OCI-LY7 (cell line): ENCODE measurements at places on chromosomes 2 and 18. TPM values are rescaled to one million over a fixed set of nuclear protein-coding genes. Genes with fewer than 3 reads are reported as not detected.

DNA sequence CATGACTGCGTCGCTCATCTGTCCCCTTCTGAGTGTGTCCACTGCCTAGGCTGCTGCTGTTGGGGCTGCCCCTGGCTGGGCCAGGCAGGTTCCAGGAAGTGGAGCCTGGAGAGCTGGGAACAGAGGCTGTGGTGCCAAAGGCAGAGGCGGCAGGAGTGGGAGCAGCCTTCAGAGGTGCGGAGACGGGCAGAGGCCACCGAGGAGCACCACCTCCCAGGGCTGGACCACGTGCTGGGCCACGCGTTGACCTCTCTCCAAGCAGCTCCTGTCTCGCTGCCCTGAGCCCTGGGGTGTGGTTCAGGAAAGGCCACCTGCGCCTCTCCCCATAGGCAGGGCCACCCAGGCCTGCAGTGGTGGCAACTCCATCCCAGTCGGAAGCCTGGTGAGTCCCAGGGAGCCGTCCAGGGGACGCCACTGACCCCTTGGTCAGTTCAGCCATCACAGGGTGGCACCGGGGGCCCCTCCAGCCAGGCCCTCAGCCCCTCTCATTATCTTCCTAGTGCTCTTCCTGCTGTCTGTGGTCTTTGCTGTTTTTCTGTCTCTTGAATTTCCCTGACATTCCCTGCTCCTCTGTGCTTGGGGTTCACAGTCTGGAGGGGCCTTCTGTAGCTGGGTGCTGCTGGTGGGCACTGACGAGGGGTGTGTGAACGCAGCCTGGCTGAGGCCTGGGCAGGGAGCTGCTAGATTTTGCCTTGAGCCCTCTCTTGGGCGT is 122.8 kb upstream of the HS6ST1 start:
- DNase-seq = no peak

PIGN gene
- total RNA-seq = 21.6 and 23.7 TPM in 2 replicates

- DNase-seq = no peak
Measured at GRCh38 chr2:189818249-189819038, 34.2 kb downstream of the PMS1 start.

DNA sequence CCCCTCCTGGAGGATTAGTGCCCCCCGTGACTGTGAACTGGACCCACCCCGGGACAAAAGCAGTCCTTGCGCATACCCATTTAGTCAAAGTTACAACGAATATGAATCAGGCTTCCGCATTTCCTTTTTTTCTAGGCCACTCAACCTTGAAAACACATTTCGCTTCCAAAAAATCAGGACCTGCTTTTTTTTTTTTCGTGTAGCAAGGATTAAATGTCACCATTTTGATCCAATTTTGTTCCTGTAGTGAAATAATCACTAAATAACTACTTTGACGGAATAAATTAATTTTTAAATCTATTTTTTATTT is 464 bp upstream of the FTCDNL1 start:
- no peak for DNase-seq

- no peak for DNase-seq
Measured at GRCh38 chr2:178863856-178864620, 56.8 kb upstream of the TTN start.

- DNase-seq = no peak
Measured at GRCh38 chr2:1804865-1805264, 60.5 kb upstream of the PXDN start.

GRCh38 chr18:44821924-44822323 is 141.2 kb downstream of the SETBP1 start:
- DNase-seq = no peak

- peak; percentile 72 for DNase-seq
Measured at GRCh38 chr2:184599054-184599871, 934 bp downstream of the ZNF804A start.

CCDC68 gene
- not detected in 2 replicates for total RNA-seq

DES gene
- not detected in 2 replicates for total RNA-seq
